NCI-H1092 (cell line): ENCODE measurements at places on chromosomes 13 and 19.
A peak's percentile ranks its signal among the peaks of the same experiment; 100 is the strongest.

DNA sequence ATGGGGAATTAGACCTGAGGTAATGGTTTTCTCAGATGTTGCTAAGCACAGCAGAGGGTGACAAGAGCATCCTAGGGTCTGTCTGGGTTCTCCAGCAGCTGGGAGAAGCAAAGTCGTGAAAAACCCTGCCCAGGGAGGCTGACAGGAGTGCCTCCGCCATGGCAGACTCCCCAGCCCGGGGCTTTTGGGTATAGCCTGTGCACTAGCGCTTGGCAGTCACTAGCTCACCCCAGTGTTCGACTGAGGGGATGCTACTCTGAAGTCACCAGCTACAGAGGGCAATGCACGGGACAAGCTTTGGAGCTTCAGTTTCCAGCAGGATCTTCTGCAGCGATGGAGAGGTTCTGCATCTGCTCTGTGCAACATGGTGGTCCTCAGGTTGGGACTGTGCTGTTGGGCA, 87.5 kb downstream of the ING1 start:
- DNase-seq = no peak

DNA sequence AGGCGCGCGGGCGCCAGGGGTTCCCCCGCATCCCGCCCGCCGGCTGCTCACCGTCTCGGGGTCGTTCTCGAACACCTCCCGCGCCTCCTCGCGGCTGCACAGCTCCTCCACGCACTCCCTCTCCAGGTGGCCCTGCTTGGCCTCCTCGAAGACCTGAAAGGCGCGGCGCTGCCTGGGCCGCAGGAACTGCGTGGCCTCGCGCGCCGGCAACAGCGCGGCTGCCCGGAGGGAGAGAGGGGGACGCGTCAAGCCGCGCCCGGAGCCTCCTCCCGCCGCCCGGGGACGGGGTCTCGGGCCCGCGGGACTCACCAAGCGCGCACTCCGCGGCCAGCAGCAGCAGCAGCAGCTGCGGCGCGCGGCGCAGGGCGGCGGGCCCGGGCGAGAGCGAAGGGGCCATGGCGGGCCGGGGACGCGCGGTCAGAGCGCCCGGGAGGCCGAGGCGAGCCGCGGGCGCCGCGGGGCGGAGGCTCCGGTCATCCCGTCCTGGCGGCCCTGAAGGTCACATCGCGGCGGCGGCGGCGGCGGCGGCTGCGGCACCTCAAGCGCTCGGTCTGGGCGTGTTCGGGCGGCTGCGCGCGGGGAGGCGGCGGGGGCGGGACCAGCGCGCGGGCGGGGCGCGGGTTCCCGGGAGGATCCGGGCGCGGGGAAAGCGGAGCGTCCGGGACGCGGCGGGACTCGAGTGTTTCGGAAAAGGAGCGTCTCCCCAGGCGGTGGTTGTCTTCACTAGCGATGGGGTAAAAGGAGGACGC, at the start of gene GAS6:
GAS6 (minus strand) TSS at position 553 of the 749 bp plus-strand sequence; CDS start at position 397, 156 bp downstream.
- DNase-seq = peak; percentile 40

DNA sequence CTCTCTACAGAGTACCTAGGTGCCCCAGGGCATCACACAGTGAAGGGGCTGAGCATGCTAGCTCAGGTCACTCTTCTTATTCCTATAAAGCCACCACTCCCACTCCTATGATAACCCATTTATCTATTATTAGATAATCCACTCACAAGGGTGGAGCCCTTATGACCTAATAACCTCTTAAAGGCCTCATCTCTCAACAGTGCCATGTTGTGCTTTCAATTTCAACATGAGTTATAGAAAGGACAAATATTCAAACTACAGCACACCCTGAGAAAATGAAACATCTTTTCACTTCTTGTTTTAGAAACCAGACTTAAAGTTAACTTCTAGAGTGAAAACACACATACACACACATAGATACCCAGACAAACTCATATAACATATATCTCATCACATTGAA, 1494.9 kb upstream of the MIR17HG start:
- no peak for DNase-seq

DNA sequence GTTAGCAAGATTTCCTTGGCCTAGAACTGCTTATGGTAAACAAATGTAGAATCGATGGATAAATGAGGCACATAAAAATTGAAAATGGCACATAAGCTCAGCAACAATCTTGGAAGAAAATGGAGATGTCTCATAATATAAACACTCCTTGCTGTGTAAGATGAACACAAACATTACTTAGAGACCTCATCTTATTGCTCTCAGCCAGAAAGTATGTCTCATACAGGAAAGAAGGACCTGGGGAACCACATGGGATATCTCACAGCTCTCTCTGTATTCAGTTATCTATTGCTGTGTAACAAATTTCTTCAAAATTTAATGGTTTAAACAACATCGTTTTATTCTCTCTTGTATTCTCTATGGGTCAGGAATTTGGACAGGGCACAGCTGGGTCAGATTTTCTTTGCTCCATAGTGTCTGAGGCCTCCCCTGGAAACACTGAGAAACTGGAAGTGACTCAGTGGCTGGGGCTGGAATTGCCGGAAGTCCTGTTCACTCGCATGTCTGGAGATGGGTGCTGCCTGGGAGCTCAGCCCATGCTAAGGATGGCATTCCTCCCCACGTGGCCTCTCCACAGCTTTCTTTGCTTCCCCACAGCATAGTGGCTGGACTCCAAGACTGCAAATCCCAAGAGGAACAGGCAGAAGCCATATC, 105.1 kb downstream of the NUFIP1 start:
- no peak for DNase-seq

DNA sequence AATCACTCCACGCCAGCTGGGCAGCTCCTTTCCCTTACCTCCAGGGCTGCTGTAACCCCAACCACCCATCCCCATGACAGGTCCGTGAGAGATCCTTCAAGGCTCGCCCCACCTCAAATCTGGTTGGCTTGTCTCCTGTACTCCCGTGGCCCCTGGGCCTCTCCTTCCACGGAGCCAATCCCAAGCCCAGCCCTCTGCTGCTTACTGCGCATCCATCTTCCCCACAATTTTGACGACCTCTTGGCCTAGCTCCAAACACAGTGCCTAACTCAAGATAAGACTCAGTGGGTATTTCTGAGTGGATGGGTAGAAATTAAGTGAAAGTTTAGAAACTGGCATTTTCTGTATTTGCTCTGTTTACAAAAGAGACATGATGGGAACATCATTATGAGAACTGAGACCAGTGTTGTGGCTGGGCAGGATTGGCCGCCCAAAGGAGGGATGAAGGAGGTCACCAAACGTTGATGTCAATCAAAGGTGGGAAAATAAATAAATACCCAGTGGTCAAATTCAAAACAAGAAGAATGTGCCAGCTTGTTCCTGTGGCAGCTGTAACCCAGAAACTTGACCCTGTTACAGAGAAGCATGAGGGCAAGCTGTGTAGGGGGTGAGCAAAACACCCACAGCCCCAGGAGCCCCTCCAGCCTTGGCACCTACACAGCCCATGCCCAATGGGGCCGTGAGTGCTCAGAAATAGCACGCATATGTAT, 162.2 kb downstream of the ABCC4 start:
- DNase-seq = no peak

- no peak for DNase-seq
Measured at GRCh38 chr19:46935066-46935663, 74.4 kb downstream of the ARHGAP35 start.

- peak; percentile 6 for DNase-seq
Measured at GRCh38 chr13:32650705-32651311, 64.6 kb downstream of the PDS5B start.

- no peak for DNase-seq
Measured at GRCh38 chr13:51682686-51683085, 98.4 kb downstream of the WDFY2 start.

GRCh38 chr13:60152904-60153303, 10.8 kb downstream of the DIAPH3 start:
- DNase-seq = no peak

DNA sequence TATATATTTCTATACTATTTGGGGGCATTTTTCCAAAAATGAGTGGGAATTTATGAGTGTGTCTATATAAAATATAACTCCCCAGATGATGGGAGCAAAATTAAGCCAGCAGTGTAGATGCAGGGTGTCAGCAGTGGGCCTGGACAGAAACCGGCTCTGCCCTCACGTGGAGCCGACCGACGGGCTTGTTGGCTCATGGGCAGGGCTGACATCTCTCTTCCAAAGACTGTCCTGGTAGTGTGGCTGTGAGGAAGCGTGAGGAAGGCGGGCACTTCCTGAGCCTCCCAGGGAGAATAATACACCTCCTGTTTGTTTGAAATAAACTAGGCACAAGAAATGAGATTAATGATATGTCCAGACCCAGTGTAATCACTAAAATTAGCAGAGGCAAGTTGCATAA, 206.5 kb downstream of the TEX29 start:
- no peak for DNase-seq

DNA sequence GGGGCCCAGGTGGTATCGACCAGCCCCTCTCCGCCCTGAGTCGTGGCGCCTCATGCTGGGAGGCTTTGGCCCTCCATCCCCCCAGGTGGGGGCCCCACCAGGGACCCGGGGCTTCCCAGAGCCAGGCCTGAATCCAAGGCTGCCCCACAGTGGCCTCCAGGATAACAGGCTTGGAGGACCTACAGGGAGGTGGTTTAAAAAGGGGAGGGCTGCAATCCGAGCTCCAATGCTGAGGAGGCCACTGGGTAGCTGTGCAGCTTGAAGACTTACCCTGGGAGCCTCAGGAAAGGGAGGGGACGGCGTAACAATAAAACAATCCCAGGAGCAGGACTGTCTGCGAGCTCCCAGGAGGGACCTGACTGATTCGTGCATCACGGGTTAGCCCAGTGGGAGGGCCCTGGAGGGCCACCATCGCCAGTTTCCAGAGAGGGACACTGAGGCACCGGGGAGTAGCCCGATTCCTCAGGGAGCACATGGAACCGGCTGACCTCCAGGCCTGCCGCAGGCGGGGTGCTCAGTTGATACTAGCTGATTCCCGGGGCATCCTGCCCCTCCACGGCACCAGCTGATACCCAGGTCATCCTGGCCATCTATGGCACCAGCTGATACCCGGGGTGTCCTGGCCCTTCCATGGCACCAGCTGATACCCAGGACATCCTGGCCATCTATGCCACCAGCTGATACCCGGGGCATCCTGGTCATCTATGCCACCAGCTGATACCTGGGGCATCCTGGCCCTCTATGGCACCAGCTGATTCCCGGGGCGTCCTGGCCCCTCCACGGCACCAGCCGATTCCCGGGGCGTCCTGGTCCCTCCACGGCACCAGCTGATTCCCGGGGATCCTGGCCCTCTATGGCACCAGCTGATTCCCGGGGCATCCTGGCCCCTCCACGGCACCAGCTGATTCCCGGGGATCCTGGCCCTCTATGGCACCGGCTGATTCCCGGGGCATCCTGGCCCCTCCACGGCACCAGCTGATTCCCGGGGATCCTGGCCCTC, 3.7 kb upstream of the C2CD4C start:
- no peak for DNase-seq

DNA sequence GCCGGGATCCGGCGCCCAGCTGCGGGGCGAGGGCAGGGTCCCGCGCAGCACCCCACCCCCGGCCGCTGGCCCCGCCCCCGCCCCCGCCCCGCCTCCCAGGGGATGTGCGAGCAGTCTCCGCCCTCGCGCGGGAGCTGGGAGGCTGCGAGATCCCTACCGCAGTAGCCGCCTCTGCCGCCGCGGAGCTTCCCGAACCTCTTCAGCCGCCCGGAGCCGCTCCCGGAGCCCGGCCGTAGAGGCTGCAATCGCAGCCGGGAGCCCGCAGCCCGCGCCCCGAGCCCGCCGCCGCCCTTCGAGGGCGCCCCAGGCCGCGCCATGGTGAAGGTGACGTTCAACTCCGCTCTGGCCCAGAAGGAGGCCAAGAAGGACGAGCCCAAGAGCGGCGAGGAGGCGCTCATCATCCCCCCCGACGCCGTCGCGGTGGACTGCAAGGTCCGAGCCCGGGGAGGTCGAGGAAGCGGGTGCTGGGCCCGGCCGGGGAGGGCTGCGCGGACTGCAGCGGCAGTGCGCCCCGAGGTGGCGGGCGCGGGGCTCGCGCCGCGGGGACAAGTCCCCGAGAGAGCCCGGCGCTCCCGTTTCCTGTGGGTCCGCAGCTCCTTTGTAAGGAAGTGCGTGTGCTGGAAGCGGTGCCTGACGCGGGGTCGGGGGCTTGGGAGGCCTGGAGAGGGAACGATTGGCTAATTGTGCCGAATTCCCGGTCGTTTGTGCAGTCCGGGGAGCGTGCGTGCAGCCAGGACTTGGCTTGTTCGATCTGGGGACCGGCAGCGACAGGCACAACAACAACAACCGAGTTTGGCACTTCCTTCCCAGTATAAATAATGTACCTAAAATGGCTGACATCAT, at the start of gene ITM2B:
ITM2B (plus strand) TSS at position 161 of the 843 bp plus-strand sequence; CDS start at position 316, 155 bp downstream.
- peak; percentile 48 for DNase-seq

DNA sequence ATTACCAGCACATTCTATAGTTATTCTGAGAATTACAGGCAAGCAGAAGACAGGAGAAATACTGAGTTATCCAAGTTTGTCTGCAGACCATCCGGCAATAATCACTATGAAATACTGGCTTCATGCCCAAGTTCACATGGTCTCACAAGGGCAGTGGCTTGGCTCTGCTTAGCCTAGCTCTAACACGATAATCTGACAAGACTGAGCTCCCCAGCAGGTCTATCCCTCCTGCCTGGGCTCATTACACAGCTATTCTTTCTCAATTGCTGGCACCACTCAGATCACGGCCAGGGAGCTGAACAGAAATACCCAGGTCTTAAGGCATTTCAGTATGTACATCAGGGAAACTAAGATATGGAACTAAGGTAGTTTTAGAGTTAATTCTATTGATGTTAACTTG, 361.6 kb upstream of the PCDH20 start:
- no peak for DNase-seq

DNA sequence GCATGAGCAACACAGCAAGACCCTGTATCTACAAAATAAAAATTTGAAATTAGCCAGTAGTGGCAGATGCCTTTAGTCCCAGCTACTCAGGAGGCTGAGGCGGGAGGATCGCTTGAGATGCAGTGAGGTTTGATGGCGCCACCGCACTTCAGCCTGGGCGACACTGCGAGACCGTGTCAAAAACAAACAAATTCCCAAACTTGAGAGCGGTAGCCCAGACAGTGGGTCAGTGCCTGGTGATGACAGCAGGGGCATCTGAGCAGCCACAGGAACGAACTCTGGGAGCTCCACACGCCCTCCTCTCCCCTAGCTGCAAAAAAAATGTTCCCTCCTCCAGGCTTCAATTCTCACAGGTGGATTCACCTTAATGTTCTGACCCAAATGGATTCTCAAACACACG, 14.1 kb downstream of the ZNF490 start:
- DNase-seq = no peak

- DNase-seq = no peak
Measured at GRCh38 chr19:37346091-37346490, 24.8 kb upstream of the ZNF527 start.
